Activated T-cell treated with anti-CD3 and anti-CD28 coated beads for 48 hours (primary cell): ENCODE measurements at places on chromosomes 6 and 20.

GRCh38 chr6:157393669-157394327, 12.8 kb downstream of the ZDHHC14 start:
- DNase-seq, result no peak

- no peak for DNase-seq
These were observed 53.2 kb upstream of the NKX2-4 start for GRCh38 chr20:21450572-21450971.

DNA sequence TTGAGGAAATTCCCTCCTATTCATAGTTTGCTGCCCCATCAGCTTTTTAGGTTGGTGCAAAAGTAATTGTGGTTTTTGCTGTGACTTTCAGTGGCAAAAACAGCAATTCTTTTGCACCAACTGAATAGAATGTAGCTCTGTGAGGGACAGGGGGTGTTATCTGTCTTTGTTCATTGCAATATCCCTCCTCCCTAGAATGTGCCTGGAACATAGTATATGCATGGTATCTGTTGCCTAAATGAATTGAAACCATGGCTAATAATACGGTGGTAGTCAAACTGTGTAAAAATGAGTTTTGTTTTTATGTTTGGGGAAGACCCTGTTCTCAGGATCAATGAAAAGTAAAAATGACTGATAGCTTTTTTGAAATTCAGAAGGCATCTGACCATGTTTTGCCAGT, 45.1 kb downstream of the SCAND1 start:
- no peak for DNase-seq

DNA sequence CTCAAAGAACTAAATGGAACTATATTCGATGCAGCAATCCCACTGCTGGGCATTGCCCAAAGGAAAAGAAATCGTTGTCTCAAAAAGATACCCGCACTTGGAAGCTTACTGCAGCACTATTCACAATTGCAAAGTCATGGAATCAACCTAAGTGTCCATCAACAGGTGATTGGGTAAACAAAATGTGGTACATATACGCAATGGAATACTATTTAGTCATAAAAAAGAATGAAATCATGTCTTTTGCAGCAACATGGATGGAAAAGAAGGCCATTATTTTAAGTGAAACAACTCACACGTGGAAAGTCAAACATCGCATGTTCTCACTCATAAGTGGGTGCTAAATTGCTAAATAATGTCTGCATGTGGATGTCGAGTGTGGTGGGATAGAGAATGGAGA, 70.9 kb upstream of the MPC1 start:
- no peak for DNase-seq

- no peak for DNase-seq
These were observed 40.3 kb downstream of the PTPN1 start for GRCh38 chr20:50550531-50550930.

DNA sequence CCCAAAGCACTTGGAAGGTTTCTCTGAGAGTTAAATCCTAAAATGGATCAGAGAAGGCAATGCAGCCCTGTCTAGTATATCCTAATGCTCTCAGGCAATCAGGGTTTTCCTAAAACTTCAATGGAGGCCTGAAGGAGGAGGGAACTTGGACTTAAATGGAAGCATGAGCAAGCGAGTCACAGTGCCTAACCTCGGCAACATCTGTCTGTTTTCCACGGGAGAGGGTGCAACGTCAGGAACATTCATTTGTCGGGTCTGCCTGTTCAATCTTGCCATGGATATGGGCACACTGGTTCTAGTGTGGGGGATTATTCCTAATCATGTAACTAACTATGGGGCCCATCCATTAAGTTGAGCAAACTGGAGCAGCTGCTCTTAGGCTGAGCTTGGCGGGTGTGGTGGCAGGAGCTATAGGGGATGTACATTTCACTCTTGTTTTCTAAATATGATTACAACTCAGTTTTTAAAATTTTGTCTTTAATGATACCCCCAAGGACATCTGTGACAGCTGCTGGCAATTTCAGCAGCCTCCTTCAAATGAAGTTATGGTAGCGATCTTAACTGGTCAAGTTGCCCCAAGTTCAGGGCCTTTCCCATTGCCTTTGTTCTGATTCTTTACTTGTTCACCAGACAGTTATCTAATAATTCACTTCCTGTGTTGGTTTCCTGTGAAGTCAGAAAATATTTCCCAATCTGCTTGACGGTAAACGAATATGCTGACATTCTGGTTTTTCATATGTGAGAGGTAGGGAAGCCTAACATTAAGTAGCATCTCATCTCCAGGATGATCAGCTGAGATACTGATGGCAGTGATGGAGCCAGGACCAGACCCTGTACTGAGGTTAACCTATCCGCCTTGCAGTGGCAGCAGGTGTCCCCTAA, 21.6 kb downstream of the DSE start:
- DNase-seq, result no peak

- peak; percentile 52 for DNase-seq
These were observed 177.2 kb upstream of the TAB2 start for GRCh38 chr6:149140137-149140909.
